ENCODE measurements at places on chromosomes 7 and 10. TPM values are rescaled to one million over a fixed set of nuclear protein-coding genes. Genes with fewer than 3 reads are reported as not detected.
A peak's percentile ranks its signal among the peaks of the same experiment; 100 is the strongest.

DNA sequence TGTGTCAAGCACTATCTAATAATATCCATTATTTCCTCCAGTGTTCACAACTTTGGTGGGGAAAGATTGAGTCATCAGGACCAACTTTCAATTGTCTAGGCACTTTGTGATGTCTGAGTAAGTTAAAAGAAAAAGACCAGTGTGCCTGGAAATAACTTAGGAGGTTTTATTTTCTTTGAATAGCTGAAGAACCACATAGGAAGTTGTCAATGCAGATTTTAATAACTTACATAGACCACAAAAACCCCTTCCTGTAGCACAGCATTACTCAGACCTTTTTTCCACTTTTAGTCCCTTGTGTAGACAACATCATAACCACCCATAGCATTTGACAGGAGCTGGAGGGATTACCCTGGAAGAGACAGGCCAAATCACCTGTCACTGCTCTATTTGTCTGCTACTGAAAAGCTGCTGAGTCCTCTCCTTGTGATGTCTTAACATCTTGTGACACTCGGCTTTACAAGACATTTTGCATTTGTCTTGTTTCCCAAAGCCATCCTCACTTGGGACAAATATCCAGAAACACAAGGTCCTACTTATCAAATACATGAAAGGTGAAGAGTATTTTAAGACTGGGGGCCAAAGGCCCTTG lies 241.5 kb upstream of the PTER start:
- no peak for DNase-seq
- H3K4me3 ChIP-seq = no peak overlapping the region
- no peaks in the 10 kb centered on the region for H3K4me1 ChIP-seq
- no peaks in the 10 kb centered on the region for H3K36me3 ChIP-seq
- H3K27ac ChIP-seq = no peak overlapping the region
- no peaks in the 10 kb centered on the region for H3K27me3 ChIP-seq

- no peak for DNase-seq
- no peaks in the 10 kb centered on the region for H3K27me3 ChIP-seq
- H3K36me3 ChIP-seq = peaks cover 19% of the 10 kb centered on the region
- H3K4me1 ChIP-seq = peaks cover 56% of the 10 kb centered on the region
- H3K27ac ChIP-seq = peak overlapping the region; percentile 54
- H3K4me3 ChIP-seq = no peak overlapping the region
These were observed 90.6 kb downstream of the ZRANB1 start for GRCh38 chr10:125032474-125033020.

- DNase-seq = no peak
- H3K36me3 ChIP-seq = no peaks in the 10 kb centered on the region
- H3K27ac ChIP-seq = no peak within 1 kb of the TSS
- H3K4me1 ChIP-seq = peaks cover 44% of the 10 kb centered on the region
- H3K27me3 ChIP-seq = peaks cover 86% of the 10 kb centered on the region
- H3K4me3 ChIP-seq = peak within 1 kb of the TSS; percentile 69
These were observed at the start of gene HOXA11 for GRCh38 chr7:27185013-27185853. HOXA11 (minus strand) TSS chr7:27185232; CDS start chr7:27185144, 88 bp downstream.

- H3K36me3 ChIP-seq = peaks cover 16% of the 10 kb centered on the region
- H3K27me3 ChIP-seq = no peaks in the 10 kb centered on the region
- DNase-seq = no peak
- H3K4me1 ChIP-seq = peaks cover 4% of the 10 kb centered on the region
These were observed 68.0 kb upstream of the LRRC4 start for GRCh38 chr7:128099204-128099671.

GRCh38 chr7:45980973-45981372 lies 59.9 kb upstream of the IGFBP3 start:
- peaks cover 53% of the 10 kb centered on the region for H3K4me1 ChIP-seq
- H3K27ac ChIP-seq = no peak overlapping the region
- H3K4me3 ChIP-seq = no peak overlapping the region
- no peak for DNase-seq

GRCh38 chr7:98831641-98832221 lies 38.1 kb downstream of the TMEM130 start:
- H3K4me1 ChIP-seq = no peaks in the 10 kb centered on the region
- no peak overlapping the region for H3K27ac ChIP-seq
- no peaks in the 10 kb centered on the region for H3K36me3 ChIP-seq
- no peak overlapping the region for H3K4me3 ChIP-seq
- H3K27me3 ChIP-seq = peaks cover 16% of the 10 kb centered on the region

- H3K27ac ChIP-seq = peak overlapping the region; percentile 72
- peak overlapping the region; percentile 71 for H3K4me3 ChIP-seq
- no peak for DNase-seq
- no peaks in the 10 kb centered on the region for H3K27me3 ChIP-seq
- no peaks in the 10 kb centered on the region for H3K36me3 ChIP-seq
These were observed 2.1 kb upstream of the ZMIZ1 start for GRCh38 chr10:79066411-79067240.

- no peak overlapping the region for H3K4me3 ChIP-seq
- no peaks in the 10 kb centered on the region for H3K36me3 ChIP-seq
- H3K4me1 ChIP-seq = peaks cover 19% of the 10 kb centered on the region
- no peak overlapping the region for H3K27ac ChIP-seq
- DNase-seq = no peak
These were observed 631.4 kb upstream of the POT1 start for GRCh38 chr7:125561006-125561405.

GRCh38 chr10:76205361-76205760 lies 773.9 kb downstream of the LRMDA start:
- H3K4me3 ChIP-seq = no peak overlapping the region
- DNase-seq = no peak
- peaks cover 4% of the 10 kb centered on the region for H3K27me3 ChIP-seq
- peaks cover 2% of the 10 kb centered on the region for H3K36me3 ChIP-seq

DNA sequence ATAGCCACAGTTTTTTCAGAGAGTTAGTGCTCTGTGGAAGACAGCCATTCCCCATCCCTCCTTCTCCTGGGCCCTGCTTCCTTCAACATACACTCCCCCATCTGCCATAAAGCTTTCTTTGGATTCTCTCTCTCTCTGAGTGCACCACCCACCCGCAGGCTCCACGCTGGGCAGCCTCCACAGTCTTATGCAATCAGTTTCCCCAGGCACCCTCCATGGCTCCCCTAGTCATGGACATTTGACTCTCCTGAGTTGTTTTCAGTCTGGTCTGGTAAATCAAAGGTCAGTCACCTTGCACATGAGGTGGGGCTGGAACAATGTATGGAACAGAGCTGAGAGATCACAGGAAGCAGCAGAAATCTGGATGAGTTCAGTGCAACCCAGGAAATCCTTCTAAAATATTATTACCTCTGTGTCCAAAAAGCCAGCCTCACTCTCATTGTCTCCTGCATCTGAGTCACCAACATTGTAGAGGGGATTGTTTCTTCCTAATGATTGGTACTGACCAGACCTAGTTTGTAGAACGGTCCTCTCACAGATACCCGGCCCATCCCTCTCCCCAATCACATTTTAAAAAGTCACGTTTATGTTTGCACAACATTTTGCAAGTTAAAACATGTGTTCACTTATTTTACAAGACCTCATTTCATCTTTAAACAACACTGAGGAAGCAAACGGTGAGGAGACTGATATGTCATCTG lies 70.1 kb downstream of the CYCS start:
- H3K4me1 ChIP-seq = no peaks in the 10 kb centered on the region
- no peak overlapping the region for H3K27ac ChIP-seq
- H3K27me3 ChIP-seq = peaks cover 23% of the 10 kb centered on the region

- no peak overlapping the region for H3K27ac ChIP-seq
- no peak for DNase-seq
- no peaks in the 10 kb centered on the region for H3K27me3 ChIP-seq
These were observed 576.0 kb upstream of the C7orf33 start for GRCh38 chr7:148014541-148014940.

GRCh38 chr7:31121601-31122000 lies 69.5 kb downstream of the ADCYAP1R1 start:
- H3K27ac ChIP-seq = no peak overlapping the region
- H3K4me1 ChIP-seq = no peaks in the 10 kb centered on the region
- no peak overlapping the region for H3K4me3 ChIP-seq
- peak; percentile 59 for DNase-seq
- H3K27me3 ChIP-seq = peaks cover 64% of the 10 kb centered on the region

Gene MKX
- 20.5 TPM for total RNA-seq

Gene PAX4
- total RNA-seq = not detected

Gene PRSS37
- total RNA-seq = not detected

Gene PITX3
- not detected for total RNA-seq

Gene ZP3
- not detected for total RNA-seq
